ENCODE measurements at places on chromosomes 1 and 21.

GRCh38 chr1:58548371-58548770 is 1.8 kb upstream of the OMA1 start:
- DNase-seq = no peak

DNA sequence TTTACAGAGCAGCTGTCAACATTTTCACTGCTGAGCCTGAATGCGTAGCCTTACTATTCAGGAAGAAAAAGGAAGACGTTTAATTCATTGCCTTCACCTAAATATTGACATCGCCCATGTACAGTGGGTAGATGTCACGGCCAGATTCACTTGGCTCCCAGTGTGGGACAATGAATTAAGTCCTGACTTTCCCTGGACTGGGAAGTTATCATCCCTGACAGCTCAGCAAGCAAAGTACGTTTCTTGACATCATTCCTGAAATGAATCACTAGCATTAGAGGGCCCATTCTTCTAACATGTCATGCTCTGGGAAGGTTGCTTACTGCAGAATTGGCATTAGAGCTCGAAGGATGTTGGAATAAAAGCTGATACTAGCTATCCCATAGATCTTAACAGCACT is 37.8 kb downstream of the LRRC53 start:
- DNase-seq = no peak

GRCh38 chr21:22288885-22289499 is 1290.8 kb downstream of the NCAM2 start:
- DNase-seq = no peak

DNA sequence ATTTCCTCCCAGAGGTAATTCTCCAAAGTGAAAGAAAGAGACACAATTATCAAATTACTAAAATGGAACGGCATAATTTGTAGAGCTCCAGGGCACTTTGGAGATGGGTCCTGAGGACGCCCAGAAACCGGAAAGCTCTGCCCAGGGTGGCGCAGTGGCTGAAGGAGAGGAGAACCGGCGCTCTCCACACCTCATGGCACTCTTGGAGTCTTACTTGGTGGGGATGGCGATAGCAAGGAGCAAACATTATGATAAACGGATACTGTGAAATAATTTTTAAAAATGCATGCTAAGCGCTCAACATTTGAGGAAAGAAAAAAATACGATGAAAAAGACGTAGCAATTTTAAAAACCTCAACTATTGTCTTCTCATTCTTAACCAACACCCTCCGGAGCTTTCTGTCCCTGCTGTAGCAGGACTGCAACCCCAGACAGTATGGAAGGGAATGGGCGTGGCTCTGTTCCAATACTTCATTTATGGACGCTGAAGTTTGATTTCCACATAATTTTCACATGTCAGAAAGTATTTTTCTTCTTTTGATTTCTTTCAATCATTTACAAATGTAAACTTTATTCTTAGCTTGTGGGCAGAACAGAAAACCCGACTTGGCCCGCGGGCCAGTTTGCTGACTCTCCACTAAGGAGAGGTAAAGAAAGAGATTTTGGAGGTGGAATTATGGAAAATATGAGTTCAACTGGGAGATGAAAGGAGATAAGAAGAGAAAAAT is 1.1 kb downstream of the S100A11 start:
- no peak for DNase-seq

GRCh38 chr1:83033682-83034081 is 965.2 kb downstream of the TTLL7 start:
- no peak for DNase-seq

DNA sequence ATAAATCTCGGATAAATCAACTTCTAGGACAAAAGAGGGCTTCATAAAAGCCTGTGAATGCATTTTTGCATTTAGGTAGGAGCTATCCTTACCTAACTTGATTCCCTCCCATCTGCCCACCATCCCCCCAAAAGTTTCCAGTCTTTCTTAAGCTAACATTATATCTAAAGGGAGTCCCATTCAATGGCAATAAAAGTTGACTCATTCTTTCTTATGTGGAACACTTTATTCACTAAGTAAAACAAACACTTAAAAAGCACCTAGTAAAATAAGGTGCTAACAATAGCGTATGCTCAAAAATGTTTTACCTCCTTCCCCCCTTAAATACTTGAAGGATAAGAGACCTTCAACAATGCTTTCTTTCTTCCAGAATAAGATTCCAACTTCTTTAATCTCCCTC is 83.8 kb downstream of the GON4L start:
- no peak for DNase-seq

- no peak for DNase-seq
Measured at GRCh38 chr1:65253800-65254319, 55.5 kb upstream of the DNAJC6 start.

DNA sequence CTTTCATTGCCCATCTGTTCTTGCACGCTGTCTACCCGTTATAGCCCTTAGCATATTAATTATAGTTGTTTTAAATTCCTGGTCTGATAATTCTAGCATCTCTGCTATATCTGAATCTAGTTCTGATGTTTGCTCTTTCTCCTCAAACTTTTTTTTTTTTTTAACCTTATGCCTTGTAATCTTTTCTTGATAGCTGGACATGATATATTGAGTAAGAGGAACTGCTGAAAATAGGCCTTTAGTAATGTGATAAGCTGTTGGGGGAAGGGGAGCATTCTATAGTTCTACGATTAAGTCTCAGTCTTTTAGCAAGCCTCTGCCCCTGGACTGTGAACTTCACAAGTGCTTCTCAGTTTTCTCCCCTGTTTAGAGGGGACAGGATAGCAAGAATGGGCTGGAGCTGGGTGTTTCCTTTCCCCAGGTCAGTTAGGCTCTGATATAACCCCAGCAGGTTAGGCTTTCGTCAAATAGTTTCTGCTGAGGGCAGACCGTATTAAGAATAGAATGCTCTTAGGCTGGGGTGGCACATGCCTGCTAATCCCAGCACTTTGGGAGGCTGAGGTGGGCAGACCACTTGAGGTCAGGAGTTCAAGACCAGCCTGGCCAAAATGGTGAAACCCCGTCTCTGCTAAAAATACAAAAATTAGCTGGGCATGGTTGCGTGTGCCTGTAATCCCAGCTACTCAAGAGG is 62.2 kb downstream of the ZFYVE9 start:
- DNase-seq = no peak

DNA sequence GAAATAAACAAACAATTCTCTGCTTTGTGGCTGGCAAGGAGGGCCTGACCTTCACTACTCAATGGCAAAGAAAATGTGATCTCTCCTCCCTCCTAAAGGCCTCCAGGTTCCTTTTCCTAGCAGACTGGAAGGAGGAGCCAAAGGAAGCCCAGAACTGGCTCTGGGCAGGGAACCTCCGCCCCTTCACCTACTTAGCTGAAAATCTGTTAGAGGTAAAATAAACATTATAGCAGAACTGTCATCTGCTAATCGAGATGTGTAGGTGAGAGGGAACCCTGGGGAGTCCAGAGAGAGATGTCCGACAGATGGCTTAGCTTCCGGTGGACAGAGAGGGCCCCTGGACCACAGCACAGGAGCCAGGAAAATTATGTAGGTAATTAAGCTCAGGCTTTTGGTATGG is 75.2 kb upstream of the KCNA3 start:
- DNase-seq = no peak

DNA sequence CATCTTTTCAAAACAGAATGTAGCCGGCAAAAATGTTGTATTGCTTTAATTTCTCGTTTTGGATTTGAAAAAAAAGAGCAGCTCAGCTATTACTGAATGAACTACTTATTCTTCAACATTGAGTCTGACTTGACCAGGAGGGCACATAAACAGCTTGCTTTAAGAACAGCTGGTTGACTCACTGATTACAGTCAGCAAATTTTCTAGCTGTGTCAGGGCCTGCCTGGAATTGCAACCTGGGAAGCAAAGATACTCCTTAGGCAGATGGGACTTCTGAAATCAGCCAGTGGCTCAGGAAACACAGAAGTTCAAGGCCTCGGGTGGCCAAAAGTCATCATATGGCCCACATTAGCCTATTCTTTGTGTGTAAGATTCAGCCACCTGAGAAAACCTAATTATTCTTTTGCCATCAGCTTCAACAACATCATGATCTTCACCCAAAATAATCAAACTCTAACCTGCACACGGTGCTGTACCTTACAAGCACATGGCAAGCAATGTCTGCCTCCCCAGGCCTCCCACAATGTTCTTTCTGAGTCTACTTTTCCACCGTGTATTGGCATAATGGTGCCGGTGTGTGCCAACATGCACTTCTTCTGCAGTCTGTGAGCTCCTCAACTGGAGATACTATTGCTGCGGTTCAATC is 307.2 kb downstream of the HHIPL2 start:
- no peak for DNase-seq
